PC-9 (cell line): ENCODE measurements at places on chromosomes 12 and 14.

DNA sequence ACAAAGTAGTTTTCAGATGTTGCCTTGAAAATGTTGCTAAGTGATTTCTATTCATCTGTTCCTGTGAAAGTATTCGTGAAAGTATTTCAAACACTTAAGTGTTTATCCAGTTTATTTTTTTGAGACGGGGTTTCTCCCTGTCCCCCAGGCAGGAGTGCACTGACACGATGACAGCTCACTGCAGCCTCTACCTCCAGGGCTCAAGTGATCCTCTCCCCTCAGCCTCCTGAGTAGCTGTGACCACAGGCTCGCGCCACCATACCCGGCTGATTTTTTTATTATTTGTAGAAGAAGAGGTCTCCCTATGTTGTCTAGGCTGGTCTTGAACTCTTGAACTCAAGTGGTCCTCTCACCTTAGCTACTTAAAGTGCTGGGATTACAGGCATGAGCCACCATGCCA, 1.7 kb downstream of the ZDHHC17 start:
- DNase-seq, result no peak

GRCh38 chr14:58560208-58560607, 77.6 kb upstream of the DACT1 start:
- DNase-seq, result no peak

DNA sequence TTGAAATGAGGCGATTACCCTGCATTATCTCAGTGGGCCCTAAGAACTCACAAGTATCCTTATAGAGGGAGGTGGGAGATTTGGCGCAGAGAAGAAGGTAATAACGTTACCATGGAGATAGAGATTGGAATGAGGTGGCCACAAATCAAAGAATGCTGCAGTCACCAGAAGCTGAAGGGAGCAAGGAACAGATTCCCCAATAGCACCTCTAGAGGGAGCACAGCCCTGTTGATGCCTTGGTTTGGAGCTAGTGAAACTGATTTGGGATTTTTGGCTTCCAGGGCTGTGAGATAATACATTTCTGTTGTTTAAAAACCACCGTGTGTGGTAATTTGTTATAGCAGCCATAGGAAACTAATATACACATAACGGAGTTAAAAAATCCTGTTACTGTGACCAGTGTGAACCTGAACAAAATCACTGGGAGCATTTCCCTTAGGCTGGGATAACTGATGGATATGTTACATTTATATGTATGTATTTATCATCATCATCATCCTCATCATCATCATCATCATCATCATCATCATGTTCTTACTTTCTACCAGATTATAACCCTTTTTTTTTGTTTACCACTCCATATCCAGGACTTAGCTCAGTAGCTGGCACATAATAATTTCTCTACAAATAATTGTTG, 100.3 kb downstream of the LIN7A start:
- no peak for DNase-seq

GRCh38 chr14:47691829-47692228, 16.4 kb upstream of the MDGA2 start:
- DNase-seq, result no peak

- DNase-seq, result no peak
These were observed 517.1 kb downstream of the PRKD1 start for GRCh38 chr14:29410581-29410980.

DNA sequence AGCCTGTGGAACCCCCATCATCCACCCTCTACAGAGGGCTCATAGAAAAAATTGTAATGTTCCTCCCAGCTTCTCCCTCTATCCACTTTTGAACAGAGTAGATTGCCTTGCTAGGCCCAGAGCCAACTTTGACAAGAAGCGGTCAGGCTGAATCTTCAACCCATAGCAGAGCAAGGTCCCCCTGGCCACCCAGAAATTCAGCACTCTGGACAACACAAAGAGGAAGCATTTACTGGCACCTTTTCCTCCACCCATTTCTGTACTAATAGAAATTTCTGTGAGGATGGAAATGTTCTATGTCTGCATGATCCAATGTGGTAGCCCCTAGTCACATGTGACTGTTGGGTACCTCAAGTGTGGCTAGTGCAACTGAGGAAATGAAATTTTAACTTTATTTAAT, 42.7 kb upstream of the OXA1L start:
- no peak for DNase-seq

DNA sequence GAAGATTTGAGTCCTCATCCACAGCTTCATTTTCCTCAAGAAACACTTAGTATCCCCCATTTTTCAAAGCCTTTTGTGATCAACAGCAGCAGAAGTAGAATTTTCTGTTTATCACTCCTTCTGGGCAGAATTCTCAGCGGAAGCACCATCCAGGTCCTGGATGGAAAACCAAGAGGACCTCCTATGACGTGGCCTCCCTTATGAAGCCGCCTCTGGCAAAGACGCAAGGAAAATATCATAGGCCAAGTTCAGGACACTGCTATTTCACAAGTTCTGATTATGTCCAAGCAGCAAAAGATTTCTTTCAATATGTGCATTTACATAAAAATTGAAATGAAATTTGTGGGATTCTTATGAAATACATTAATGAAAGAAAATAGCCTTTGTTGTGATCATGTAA, 315.0 kb downstream of the SEC23A start:
- no peak for DNase-seq

DNA sequence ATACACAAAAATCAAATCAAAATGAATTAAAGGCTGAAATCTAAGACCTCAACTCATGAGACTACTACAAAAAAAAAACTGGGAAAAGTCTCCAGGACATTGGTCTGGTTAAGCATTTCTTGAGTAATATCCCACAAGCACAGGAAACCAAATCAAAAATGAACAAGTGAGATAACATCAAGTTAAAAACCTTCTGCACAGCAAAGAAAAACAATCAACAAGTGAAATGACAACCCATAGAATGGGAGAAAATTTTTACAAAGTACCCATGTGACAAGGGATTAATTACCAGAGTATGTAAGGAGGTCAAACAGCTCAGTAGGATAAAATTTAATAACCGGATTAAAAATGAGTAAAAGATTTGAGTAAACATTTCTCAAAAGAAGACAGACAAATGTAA, 338.7 kb downstream of the SLC16A7 start:
- DNase-seq, result no peak

GRCh38 chr14:88765130-88765529, 27.6 kb downstream of the EML5 start:
- DNase-seq, result peak; percentile 38
